ENCODE measurements at places on chromosomes 12 and 14. TPM values are rescaled to one million over a fixed set of nuclear protein-coding genes. Genes with fewer than 3 reads are reported as not detected.

- DNase-seq = no peak
Observed at GRCh38 chr12:75099210-75099609, 110.4 kb downstream of the KCNC2 start.

GRCh38 chr12:5440978-5441377 lies 9.1 kb downstream of the NTF3 start:
- no peak for DNase-seq

GRCh38 chr14:70803321-70804310 lies 5.7 kb downstream of the MAP3K9 start:
- no peak for DNase-seq

DNA sequence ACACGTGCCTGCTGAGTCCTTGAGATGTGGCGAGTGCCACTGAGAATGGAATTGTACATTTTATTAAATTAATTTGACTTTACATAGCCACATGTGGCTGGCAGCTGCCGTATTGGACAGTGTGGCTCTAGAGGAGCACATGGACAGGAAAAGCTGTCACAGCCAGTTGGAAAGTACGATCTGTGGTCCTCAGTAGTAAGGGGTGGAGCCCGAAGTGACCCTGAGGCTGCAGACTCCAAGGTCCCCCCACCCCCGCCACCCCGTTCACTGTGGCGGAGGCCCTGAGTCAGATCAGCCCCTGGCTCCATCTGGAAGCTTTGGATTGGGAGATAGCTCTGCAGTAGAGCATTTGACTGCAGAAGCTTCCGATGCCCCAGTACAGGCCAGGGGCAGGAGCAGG lies 25.8 kb upstream of the BEGAIN start:
- no peak for DNase-seq

GRCh38 chr14:38256533-38256840 lies 594 bp upstream of the CLEC14A start:
- DNase-seq = no peak

GRCh38 chr12:40183715-40184114 lies 41.1 kb upstream of the LRRK2 start:
- DNase-seq = no peak

GRCh38 chr12:94767956-94768355 lies 117.6 kb upstream of the TMCC3 start:
- no peak for DNase-seq

DNA sequence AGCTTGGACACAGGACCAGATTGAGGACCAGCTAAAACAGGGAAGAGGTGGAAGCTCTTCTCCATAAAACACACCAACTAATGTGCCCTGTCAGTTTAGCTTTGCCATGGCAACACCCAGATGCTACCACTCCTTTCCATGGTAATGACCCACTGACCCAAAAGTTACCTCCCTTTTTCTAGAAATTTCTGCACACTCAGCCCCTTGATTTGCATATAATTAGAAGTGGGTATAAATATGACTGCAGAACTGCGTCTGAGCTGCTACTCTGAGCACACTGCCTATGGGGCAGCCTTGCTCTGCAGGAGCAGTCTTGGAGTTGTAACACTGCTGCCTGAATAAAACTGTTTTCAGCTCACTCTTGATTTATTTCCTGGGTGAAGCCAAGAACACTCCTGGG lies 3.2 kb upstream of the TDG start:
- no peak for DNase-seq

DNA sequence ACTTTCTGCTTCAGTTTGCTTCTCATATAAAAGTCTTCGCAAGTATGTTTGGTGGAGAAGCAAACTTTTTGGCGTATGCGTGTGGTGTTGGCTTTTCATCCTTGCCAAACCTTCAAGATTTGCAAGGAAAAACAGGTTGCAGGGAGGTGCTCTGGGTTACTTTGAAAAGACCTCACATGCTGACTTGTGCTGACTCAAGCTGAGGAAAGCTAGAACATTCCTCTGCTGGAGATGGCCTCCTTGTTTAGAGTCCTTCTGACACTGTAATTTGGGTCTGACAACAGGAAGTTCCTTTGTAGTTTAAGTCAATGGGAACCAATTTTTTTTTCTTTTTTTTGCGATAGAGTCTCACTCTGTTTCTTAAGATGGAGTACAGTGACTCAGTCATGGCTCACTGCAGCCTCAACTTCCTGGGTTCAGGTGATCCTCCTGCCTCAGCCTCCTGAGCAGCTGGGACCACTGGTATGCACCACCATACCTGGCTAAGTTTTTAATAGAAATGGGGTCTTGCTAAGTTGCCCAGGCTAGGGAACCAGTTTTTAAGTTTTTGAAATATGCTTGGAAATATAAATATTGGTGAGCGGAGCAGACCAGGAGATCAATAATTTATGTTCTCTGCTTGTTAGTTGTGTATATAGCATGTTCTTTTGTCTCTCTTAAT lies 2.6 kb upstream of the ACACB start:
- DNase-seq = no peak

DNA sequence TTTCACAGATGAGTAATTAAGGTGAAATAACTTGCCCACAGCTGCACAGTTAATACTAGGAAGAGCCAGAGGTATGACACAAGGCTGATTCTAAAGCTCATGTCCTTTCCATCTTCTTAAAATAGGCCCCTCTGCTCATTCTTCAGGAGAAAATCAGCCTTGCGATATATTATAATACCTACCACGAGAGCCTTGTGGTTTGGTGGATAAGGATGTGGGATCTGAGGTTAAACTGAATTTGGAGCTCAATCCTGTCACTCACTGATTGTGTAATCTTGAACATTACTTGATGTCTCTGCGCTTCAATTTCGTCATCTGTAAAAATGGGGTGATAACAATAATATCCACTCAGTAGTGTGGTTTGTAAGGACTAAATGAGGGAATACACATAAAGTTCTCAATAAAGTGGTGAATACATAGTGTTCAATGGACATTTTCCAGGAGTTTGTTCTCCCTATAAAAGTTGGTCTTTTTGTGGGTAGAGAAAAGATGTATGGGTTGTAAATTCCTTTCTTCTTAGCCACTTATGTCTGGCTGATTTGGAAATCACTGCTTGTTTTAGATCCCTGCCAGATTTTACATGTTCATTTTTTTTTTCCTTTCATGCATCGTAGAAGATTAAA lies 25.1 kb upstream of the ATP2B1 start:
- DNase-seq = no peak

GRCh38 chr12:100721169-100721568 lies 73.4 kb upstream of the ANO4 start:
- no peak for DNase-seq

- DNase-seq = peak; percentile 58
Observed at GRCh38 chr12:6039894-6040601, 84.4 kb downstream of the VWF start.

DNA sequence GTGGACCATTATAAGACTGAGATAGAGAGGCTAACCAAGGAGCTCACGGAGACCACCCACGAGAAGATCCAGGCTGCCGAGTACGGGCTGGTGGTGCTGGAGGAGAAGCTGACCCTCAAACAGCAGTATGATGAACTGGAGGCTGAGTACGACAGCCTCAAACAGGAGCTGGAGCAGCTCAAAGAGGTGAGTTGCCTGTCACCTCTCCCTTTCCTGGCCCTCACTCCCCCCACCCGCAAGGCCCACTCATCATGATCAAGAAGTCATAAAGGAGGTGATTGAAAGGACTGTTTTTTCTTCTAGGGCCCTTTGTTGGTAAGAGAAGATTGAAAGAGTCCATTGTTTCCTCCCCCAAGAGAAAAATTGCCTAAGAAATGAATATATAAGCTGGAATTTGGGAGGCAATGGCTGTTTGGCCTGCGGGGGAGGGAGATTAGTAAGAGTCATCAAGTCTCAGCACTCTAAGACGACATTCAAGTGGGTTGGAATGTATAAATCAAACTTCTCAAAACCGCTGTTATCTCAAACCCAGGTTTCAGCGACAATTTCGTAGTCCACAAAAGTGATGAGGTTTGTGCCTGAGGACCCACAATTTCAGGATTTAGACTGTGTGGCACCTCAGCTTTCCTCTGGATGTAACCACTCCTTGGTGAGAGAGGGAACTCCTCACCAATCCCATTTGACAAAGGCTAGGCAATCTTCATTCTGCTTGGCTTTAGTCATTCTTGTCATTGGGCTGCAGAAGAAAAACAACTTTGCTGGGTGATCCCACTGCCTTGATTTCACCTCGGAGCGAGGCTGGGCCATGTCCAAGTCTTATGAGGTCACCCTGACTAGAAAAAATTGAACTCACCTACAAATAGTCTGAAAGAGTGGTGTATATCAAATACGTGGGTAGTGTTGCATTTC lies 966 bp downstream of the BICD1 start:
- DNase-seq = peak; percentile 60

DNA sequence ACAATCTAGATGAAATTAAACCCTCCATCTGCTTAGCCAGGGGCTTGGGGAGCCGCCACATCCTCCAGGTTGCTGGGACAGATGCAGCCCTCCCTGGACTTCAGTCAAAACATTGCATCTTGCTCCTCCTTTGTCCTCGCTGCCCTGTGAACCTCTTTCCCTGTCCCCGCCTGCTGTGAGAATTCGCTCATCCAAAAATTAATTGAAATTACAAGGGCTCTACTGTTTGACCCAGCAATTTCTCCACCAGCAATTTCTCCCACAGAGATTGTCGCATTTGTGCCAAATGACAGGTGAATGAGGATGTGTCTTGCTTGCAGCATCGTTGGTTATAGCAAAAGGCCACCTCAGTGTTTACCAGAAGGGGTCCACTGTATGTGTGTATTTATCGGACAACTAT lies 5.0 kb upstream of the POP5 start:
- no peak for DNase-seq

- no peak for DNase-seq
Observed at GRCh38 chr12:67562513-67563287, 85.8 kb upstream of the DYRK2 start.

- DNase-seq = no peak
Observed at GRCh38 chr12:72586456-72586855, 314.3 kb downstream of the TRHDE start.

DNA sequence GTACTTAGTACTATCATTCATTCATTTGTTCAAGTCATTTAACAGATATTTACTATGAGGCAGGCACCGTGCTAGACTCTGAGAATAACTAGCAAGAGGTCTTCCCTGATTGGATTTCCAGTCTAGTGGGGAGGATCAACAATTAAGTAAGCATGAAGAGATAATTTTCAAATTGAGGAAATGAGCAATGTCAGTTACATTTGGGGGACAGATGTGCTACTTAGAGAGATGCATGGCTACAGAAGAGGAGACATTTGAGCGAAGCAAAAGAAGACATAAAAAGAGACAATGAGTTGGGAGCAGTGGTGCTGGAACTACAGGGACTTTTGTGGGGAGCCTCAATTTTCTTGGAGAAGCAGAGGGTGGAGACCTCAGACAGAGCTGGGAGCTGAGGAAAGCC lies 7.7 kb downstream of the KCNA5 start:
- DNase-seq = no peak

GRCh38 chr12:114974826-114975639 lies 291.1 kb upstream of the TBX3 start:
- no peak for DNase-seq

GRCh38 chr12:50059440-50060119 lies 2.2 kb downstream of the ASIC1 start:
- peak; percentile 67 for DNase-seq

DNA sequence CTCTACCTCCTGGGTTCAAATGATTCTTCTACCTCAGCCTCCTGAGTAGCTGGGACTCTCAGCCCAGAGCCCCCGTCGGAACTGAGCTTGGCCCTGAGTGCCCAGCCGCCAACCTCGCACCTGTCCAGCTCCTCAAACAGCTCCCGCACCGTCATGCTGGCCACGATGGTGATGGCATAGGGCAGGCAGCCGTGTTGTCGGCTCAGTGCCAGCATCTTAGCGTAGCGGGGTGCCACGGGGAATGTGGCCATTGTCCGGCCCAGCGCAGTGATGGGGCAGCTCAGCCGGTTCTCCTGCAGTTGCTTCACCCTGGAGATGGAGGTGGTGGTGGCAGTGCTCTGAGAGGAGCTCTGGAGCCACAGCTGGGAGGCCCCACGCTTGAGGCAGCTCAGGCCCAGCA lies 32.4 kb downstream of the DHX37 start:
- DNase-seq = no peak

DNA sequence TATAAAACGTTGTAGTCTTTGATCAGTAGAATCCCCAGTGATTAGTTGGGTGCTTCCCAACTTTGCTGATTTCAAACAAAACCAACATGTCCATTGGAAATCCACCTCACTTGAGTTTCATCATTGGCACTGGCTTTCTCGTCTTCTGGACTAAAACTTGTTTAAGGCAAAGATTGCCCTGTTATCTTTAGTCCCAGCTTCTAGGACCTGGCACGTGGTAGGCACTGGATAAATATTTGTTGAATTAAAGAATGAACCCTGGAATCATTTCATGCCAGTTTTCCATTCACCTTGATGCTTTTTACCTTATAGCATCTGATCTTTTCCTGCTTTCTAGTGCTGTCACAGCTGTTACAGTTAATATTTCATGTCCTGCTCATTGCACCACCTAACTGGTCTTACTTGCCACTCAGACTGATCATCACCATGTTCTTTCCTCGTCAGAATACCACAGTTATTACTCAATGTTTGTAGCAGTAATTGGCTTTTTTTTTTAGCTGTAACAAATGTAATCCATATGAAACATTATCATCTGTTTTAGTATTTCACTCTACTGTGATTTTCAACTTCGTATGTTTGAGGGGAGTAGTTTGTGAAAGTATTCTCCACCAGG lies 7.3 kb upstream of the C12orf50 start:
- DNase-seq = no peak

GRCh38 chr14:100363053-100363452 lies 39.9 kb downstream of the SLC25A47 start:
- no peak for DNase-seq

GRCh38 chr12:124549629-124550028 lies 17.8 kb downstream of the NCOR2 start:
- no peak for DNase-seq

DNA sequence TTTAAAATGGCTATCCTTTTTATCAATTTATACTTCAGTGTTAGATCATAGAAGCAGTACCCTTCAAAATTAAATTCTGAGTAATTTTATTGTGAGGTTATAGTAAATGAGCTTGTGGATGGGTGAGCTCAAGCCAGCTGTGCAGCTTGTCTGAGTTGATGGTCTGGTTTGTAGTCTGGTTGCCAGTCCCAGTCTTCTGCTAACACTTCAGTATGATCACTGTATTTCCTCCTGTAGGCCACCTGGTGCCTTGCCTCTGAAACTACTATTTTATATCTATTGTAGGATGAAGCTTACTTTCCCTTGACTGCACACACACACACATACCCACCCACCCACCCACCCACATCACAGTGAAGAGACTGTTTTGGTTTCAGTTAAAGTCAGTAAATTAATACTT lies 496.4 kb downstream of the PCNX1 start:
- peak; percentile 35 for DNase-seq

DNA sequence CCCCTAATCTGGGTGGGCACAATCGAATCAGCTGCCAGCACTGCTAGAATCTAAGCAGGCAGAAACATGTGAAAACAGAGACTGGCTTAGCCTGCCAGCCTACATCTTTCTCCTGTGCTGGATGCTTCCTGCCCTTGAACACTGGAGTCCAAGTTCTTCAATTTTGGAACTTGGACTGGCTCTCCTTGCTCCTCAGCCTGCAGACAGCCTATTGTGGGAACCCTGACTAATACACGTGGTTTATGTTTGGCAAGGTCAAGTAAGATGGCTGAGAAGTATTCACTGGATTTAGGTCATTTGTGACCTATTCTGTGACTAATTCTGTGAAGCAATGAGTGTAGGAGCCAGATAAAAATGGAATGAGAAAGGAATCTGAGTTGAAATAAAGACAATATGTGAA lies 11.0 kb downstream of the GPR135 start:
- no peak for DNase-seq

SERPINA9 gene
- total RNA-seq = not detected

RDH16 gene
- total RNA-seq = 0.46 TPM

GZMB gene
- 2,258 TPM for total RNA-seq

PRKD1 gene
- not detected for total RNA-seq

MDM2 gene
- total RNA-seq = 125 TPM

CLEC4D gene
- total RNA-seq = not detected

TAS2R20 gene
- total RNA-seq = 0.36 TPM

SLC10A1 gene
- not detected for total RNA-seq

PRPH gene
- total RNA-seq = not detected

SLC6A13 gene
- total RNA-seq = not detected
